ENCODE measurements at places on chromosomes 2 and 18.

DNA sequence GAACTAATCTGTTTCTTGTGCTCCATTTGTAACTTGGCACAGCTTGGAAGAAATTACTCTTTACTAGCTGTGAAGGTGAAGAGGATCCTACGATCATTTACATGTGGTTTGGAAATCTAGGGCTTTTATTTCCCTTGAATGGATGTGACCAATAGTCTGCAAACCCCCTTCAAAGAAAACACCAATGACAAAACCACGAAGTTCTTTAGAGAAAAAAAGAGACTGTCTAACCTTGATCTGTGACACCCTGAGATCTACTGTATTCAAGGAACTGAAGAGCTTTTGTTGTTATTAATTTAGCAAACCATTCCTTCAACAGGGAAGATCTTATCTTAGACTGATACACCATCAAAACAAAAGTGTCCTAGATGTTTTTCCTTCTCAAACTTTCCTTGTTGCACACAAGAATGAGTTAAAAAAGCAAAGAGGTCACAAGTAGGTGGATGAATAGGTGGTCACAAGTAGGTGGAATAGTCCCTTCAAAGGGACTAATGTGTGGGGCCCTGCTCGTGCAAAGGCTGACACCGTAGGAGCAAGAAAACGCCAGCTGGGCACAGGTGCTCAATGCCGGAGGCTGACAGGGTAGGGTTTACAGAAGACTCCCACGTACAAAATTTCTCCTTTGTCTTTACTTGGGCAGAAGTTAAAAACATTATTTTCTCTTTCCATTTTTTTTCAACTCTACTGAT, 95.6 kb upstream of the ITGB6 start:
- no peak for DNase-seq

- DNase-seq, result no peak
Observed at GRCh38 chr2:15728245-15728938, 136.7 kb downstream of the DDX1 start.

DNA sequence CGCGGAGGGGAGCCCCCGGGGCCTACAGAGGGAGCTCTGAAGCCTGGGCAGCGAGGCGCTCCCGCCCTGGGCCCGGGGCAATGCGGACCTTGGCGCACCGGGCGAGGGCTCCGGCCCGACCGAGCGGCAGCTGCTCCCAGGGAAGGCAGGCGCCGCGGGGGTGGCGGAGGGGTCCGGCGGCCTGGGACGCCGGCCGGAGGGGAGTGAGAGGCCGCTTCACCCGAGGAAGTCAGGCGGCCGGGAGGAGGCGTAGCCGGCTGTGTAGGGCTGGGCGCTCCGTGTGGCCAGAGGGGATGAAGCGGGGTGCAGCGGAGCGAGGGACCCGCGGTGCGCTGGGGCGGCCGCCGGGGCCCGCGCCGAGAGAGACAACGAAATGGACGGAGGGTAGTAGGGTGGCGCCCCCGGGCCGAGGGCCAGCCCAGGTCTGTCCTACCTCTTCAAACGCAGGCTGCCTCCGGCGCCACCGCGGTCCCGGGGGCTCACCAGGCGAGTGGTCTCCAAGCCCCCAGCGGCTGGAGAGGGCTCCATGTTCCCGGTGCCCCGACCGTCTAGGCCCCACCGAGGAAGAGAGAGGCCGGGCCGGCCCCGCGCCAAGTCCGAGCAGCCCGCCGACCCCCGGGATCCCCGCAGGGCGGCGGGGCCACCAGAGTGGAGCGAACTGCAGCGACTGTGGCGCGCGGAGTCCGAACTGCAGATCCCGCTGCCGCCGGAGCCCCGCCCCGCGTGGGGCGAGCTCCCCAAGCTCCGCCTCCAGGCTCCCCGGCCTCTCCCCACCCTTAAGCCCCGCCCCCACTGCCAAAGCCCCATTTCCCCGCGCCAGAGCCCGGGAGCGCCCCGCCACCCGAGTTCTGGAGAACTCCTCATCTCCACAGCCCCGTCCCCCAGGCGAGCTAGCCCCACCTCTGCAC, at the start of gene SLC30A3:
Gene SLC30A3, minus strand, starts transcription at position 669 of the 908 bp plus-strand sequence. Its CDS starts 141 bp downstream, at position 528.
- no peak for DNase-seq

GRCh38 chr2:52429171-52429570, 1338.4 kb upstream of the CHAC2 start:
- DNase-seq, result no peak

GRCh38 chr18:50284255-50284885, 3.0 kb upstream of the MBD1 start:
- DNase-seq, result no peak

DNA sequence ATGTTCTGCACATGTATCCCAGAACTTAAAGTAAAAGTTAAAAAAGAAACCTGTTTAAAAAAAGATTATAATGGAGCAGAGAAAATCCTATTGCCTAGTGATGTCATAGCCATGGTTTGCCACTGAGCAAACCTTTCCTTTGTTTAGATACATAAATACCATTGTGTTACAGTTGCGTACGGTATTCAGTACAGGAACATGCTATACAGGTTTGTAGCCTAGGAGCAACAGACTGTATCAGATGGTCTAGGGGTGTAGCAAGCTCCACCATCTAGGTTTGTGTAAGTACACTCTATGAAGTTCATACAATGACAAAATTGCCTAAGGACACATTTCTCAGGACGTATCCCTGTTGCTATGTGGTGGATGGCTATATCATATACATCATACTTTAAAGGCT, 13.0 kb downstream of the ICA1L start:
- DNase-seq, result no peak

DNA sequence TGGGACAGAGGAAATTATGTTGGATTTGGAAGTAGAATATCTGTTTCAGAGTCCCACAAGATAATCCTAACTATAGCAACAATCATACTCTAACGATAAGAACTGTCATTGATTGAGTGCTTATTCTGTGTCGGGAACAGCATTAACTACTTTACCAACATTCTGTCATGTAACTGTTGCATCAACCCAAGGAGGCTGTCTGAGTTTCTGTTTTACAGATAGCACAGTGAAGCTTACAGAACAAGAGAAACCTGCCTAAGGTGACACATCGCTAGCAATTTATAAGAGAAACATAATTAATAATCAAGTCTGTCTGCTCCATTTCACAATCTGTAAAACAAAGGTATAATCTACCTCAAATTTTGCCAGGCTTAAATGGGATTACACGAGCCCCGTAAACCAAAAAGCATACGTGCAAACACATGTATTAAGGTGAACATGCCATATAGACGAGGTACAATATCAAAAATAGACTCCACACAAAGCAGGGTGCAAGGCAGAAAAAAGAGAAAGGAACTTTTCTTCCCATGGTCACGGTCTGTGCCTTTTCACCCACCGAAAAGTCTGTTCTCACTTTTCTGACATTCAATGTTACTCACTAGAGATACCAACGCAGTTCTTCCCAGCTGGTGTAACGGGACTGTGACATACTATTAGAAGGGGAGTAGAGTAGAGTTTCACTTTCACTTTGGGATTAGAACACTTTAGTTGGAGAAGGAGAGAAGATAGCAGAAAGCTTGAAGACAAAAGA, 37.2 kb upstream of the SLC8A1 start:
- no peak for DNase-seq

- DNase-seq, result no peak
Observed at GRCh38 chr2:228016402-228016801, 145.0 kb downstream of the DAW1 start.

GRCh38 chr2:176664478-176664877, 395.2 kb downstream of the MTX2 start:
- no peak for DNase-seq

DNA sequence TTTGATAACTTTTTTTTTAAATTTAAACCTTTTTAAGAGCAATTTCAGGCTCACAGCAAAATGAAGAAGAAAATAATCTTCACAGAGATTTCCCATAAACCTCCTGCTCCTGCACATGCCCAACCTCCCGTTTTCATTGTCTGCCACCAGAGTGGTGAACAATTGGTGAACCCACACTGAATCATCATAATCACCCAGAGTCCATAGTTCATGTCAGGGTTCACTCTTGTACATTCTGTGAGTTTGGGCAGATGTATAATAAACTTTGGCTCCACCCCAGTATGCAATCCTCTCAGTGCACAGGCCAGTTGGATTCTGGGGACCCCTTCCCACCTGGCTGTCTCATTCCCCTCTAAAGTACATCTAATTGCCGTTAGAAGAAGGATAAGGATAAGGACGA, 24.4 kb downstream of the C18orf54 start:
- DNase-seq, result no peak

DNA sequence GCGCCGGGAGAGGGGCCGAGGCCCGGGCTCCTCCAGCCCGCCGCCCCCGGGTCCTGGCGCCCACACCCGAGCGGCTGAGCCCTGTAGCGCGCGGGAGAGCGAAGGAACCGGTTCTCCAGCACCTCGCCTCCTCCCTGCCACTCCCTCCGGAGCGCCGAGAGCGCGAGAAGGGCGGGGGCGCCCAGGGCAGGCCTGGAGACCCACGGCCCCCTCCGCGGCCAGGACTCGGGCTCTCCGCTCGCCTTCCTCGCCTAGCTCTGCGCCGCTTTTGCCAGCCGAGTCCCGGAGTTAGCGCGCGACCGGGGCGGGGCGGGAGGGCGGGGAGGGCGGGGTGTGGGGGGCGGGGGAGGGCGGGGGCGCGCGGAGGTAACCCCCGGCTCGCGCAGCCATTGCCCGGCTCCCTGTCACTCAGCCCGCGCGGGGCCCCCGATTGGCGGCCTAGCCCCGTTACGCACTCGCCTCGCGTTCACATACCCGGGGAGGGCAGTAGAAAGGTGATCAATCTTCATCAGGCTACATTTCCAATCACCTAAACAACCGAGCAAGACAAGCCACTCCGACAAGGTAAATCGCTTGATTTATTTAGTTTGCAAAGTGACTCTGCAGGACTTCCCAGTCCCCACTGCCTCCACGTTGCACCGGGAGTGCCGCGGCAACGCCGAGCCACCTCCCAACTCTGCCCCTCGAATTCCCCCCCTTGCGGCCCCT, at the start of gene OTX1:
Gene OTX1, plus strand, starts transcription at position 497 of the 708 bp plus-strand sequence. CDS start 2,161 bp downstream, outside the sequence.
- DNase-seq, result no peak

- DNase-seq, result no peak
Observed at GRCh38 chr2:133705287-133705686, 137.0 kb upstream of the NCKAP5 start.

GRCh38 chr18:25817546-25818237, 272.7 kb downstream of the SS18 start:
- no peak for DNase-seq

- no peak for DNase-seq
Observed at GRCh38 chr2:234678711-234679110, 181.8 kb upstream of the ARL4C start.

GRCh38 chr18:13657974-13658373, 68.4 kb downstream of the FAM210A start:
- DNase-seq, result no peak

GRCh38 chr2:236740506-236740905, 170.9 kb downstream of the ACKR3 start:
- no peak for DNase-seq

- DNase-seq, result peak; percentile 60
Observed at GRCh38 chr2:32135409-32135808, 30.3 kb upstream of the SLC30A6 start.

DNA sequence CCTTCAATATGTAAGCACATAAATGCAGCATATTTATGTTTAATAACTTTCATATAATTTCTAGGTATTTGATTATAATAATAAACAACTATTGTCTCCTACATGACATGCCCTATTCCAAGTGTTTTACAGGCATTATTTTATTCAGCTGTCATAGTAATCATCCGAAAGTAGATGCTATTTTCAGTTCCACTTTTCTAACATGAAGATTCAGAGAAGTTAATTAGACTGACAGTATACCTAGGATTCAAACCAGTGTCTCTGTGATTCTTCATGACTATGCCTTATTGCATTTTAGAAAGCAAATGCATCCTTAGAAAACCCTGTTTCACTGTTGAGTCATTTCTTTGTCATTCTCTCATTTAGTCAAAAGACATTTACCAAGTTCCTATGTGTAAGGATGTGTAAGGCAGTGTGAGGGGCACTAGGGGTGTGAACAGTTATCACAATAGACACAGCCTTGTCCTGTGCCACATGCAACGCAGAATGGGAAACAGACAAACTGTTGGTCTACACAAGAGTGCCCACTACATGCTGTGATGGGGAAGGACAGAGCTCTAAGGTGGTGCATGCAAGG, 79.8 kb downstream of the DTNA start:
- no peak for DNase-seq

Measured in hematopoietic multipotent progenitor cell treated with erythropoietin and hydrocortisone succinate and interleukin-3 and kit ligand, for 17 days (in vitro differentiated cells).